ENCODE measurements at places on chromosomes 12 and 14.

- H3K36me3 ChIP-seq = no peaks in the 10 kb centered on the region
- H3K27me3 ChIP-seq = peaks cover 21% of the 10 kb centered on the region
- no peak for DNase-seq
- H3K4me3 ChIP-seq = no peak overlapping the region
- no peaks in the 10 kb centered on the region for H3K4me1 ChIP-seq
These were observed 416.6 kb downstream of the GLT1D1 start for GRCh38 chr12:129269756-129270495.

GRCh38 chr14:102551995-102552705, 40.3 kb upstream of the RCOR1 start:
- H3K4me1 ChIP-seq = no peaks in the 10 kb centered on the region
- H3K4me3 ChIP-seq = no peak overlapping the region
- H3K36me3 ChIP-seq = peaks cover 3% of the 10 kb centered on the region
- no peak overlapping the region for H3K27ac ChIP-seq
- no peak for DNase-seq
- H3K27me3 ChIP-seq = peaks cover 33% of the 10 kb centered on the region

DNA sequence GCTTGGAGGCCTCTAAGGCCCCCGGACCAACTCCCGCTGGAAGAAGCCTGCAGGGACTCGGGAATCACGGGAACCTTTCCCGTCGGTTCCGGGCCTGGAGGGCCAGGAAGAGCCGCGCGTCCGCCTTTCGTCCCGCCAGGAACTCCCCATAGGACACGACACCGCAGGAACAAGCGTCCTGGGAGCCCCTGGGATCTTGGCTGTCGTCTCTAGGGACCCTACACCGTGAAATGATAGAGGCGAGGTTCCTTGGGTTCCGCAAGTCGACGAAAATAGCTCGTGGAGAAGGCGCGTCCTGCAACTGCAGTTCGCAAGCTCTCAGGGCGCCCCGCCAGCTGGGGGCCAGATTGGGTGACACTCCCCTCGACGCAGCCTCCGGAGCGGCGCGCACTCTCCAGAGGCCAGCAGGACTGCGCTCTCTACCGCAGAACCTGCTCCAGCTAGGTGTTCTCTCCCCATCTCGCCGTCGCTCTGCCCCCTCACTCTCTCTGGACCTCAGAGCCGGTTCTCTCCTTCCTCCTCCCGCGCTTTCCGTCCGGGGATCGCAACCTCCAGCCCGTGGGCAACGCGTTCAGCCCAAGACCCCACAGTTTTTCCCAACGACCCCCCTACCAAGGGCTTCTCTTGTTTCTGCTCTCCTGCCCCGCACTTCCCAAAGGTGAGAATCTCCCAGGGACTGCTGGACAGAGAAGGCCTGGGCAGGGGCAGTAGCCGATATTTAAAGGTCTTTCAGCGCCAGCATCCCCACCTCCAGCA, 776 bp downstream of the BMP4 start:
- H3K4me3 ChIP-seq = peak overlapping the region; percentile 75
- peak overlapping the region; percentile 65 for H3K27ac ChIP-seq
- no peaks in the 10 kb centered on the region for H3K4me1 ChIP-seq
- peaks cover 2% of the 10 kb centered on the region for H3K36me3 ChIP-seq

DNA sequence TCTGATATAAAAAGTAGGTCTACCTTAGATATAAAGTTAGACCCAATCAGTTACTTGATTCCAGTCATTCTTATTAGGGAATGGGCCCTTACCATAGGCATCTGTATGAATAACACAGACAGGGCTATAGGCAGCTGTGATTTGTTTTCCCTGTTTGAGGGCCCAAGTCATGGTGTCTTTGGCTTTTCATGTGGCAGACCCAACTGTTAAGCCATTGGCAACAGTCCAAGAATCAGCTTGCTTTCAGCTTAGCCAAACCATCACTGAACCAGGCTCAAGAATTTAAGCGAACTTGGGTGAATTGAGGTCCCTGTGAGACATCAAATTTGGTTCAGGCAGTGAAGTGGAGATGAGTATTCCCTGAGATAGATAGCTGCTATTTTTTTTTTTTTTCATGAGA, 111.2 kb downstream of the LRRIQ1 start:
- H3K36me3 ChIP-seq = no peaks in the 10 kb centered on the region
- DNase-seq = no peak

- peaks cover 49% of the 10 kb centered on the region for H3K27me3 ChIP-seq
- no peaks in the 10 kb centered on the region for H3K4me1 ChIP-seq
These were observed 323.8 kb downstream of the RGS6 start for GRCh38 chr14:72256055-72256454.

GRCh38 chr14:33287189-33287588, 348.5 kb downstream of the NPAS3 start:
- no peak for DNase-seq
- H3K4me1 ChIP-seq = no peaks in the 10 kb centered on the region
- H3K4me3 ChIP-seq = no peak overlapping the region
- H3K27me3 ChIP-seq = no peaks in the 10 kb centered on the region

Data from central memory CD8-positive, alpha-beta T cell (primary cell).